ENCODE measurements at places on chromosomes 5 and 9.

DNA sequence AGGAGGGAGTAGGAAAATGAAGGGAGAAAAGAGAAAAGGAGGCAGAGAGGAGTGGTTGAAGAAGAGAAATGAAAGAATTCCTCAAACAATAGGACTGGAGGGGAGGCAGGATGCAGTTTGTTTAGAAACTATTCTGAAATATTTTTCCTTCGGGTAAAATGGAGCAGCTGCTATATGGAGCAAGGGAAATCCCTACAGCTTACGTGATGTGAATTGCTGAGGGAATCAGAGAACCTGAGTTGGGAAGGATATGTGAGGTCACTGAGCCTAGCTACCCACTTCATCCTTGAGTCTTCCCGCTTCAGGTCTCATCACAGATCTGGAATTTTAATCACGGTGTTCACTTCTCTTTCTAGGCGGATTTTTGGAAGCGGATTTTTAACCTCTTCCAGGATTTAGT, 204.3 kb downstream of the ERCC6L2 start:
- DNase-seq = no peak

DNA sequence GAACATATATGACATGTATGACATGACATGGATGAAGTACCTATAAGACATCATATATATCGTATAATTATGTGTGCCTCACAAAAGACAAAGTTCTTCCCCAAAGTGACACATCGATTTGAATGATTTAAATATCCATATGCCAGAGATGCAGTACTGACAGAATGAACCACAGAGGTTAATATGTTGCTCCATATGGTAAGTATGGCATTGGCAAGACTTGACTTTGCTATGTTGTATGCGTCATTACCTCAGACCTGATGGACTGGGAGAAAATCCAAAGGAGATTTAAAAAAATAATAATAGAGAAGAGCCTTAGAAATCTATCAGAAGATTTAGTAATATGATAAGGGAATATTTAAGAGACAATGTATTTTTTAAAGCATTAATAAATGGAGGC, 263.2 kb downstream of the PJA2 start:
- DNase-seq = no peak

DNA sequence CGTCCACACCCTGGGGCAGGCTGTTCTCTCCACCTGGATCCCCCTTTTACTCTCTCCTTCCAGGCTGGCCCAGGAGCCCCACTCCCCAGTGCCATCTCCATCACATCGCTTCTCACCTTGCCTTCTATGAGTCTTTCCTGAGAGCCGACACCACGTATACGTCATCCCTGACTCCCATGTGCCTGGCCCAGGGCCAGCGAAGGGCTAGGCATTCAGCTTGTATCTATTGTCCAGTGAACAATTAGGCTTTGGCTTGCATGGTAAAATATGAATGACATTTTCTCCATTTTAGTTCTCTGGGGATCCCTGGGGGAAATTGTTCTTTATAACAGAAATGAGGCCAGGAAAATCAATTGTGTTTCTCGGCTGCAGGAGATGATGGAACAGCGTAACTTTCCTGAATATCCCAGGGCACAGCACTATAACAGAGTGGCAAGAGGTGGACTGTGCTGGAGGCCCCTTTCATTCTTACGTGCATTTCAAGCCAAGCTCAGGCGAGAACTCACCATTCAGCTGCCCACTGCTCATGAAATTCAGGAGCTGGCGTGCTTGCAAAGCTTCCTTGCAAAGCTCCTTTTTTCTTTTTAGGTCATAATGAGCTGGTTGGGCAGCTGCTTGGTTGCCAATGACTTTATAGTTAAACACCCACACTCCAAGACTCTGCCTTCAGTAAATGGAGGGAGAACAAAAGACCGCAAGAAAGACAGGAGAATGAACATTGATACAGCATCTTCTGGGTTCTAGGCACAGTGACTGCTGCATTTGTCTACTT, 37.7 kb downstream of the NSG2 start:
- DNase-seq = no peak

DNA sequence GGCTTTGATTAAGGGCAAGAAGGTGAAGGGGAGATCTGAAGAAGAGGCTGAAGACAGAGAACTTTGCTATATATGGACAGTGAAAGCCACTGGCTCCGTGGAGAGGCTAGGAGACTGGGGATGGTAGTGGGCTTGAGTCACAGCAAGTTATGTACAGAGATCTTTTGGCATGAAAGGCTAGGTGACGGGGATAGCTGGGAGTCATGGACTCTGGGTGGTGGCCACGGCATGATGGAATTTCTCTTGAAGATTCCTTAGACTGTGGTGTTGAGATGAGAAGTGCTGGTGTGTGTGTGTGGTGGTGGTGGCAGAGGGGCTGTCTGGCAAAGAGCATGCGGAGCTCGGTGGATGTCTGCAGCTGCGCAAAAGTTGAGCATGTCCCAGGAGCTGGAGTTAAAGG, 120.6 kb upstream of the STC2 start:
- no peak for DNase-seq

GRCh38 chr9:14245901-14246525, 67.9 kb downstream of the NFIB start:
- DNase-seq = no peak

GRCh38 chr9:70679845-70680244, 265.4 kb upstream of the KLF9 start:
- DNase-seq = peak; percentile 49

GRCh38 chr9:134566196-134566847, 75.3 kb upstream of the COL5A1 start:
- DNase-seq = no peak

DNA sequence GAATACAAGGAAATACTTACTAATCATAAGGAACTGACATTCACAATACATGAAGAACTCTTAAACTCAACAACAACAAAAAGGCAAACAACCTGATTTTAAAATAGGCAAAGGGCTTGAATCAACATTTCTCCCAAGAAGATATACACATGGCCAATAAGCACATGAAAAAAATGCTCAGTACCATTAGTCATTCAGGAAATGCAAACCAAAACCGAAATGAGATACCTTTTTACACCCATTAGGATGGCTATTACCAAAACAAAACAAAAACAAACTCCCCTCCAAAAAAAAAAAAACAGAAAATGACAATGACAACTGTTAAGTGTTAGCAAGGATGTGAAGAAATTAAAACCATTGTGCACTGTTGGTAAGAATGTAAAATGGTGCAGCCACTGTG, 104.1 kb upstream of the ZNF462 start:
- no peak for DNase-seq

DNA sequence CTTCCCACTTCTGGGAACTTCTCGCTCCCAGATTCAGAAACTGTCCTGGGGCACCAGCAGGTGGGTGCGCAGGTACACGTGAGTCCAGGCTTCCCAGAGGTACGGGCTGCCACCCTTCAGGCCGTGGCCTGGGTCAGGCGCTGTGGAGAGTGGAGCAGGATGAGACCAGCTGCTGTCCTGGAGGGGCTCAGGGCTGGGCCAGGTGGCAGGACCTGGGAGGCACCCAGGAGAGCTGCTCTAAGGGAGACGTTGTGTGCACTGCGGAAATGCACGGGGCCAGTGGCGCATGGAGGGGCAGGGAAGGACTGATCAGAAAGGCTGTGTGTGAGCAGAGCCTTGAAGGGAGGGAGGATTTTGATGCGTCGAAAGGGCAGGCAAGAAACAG, 135.1 kb upstream of the PHYKPL start:
- no peak for DNase-seq

- no peak for DNase-seq
These were observed 1.4 kb downstream of the MXD3 start for GRCh38 chr5:177310332-177310731.

DNA sequence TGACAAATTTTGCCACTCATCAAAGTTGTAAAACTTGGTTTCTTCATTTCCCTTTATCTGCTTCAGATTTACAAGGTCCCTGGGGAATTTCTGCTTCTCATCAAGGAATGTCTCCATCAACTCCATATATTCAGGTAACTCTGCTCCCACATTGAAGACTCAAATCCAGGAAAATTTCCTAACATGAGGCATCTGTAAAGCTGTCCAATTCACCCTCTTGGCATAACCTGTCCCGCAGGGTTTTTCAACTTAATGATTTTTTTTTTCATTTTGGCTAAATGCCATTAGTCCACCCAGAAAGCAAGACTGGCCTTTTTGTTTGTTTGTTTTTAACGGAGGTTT, 50.2 kb upstream of the SLC30A5 start:
- DNase-seq = no peak

DNA sequence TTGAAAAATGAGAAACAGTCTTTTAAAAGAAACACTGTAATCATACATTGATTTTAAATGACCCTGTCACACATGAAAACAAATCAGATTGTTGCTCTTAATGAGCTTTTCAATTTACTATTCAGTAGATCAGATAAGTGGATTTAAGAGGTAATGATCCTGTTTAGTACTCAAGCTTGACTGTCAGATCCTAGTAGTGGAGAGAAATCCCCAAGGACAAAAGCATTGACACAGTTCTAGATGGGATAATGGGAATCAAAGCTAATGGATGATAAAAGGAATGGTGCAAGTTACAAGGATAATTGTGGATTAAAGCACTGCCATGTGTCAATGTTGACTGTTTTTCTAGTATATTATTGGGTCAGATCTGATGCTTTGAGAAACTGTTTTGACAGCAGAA, 142.3 kb upstream of the TLX3 start:
- no peak for DNase-seq

All from stromal cell of bone marrow (primary cell).